Activated naive CD8-positive, alpha-beta T cell treated with anti-CD3 and anti-CD28 coated beads, Interleukin-2, amount 10 ng/mL, durations not matched to agents 7 days and 5 days (primary cell): ENCODE measurements at places on chromosomes 7 and 10. TPM values are rescaled to one million over a fixed set of nuclear protein-coding genes. Genes with fewer than 3 reads are reported as not detected.

GRCh38 chr7:148584154-148584827 lies 6.3 kb upstream of the C7orf33 start:
- peaks cover 10% of the 10 kb centered on the region for H3K27me3 ChIP-seq
- DNase-seq = no peak
- peaks cover 10% of the 10 kb centered on the region for H3K4me1 ChIP-seq
- no peak overlapping the region for H3K4me3 ChIP-seq
- no peak overlapping the region for H3K27ac ChIP-seq

Gene DDX21
- total RNA-seq = 63.8 TPM

DNA sequence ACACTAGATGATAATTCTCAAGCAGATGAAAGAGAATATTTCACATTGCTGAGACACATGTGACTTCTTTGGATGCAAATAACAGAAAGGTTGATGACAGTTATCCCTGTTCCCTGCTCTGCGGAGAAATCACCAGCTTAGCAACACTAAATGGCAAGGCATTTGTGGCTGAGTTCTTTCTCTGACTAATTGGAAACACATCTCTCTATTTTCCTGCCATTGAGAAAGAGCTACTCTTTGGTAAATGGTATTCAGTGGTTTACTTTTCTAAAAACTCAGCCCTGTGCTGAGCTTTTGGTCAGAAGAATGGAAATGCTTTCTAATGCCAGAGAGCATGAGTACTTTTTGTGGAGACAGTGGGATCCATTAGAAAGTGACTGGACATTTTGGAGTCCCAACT lies 771.4 kb downstream of the LRMDA start:
- no peaks in the 10 kb centered on the region for H3K4me1 ChIP-seq
- DNase-seq = no peak
- no peak overlapping the region for H3K27ac ChIP-seq

GRCh38 chr10:79298403-79299244 lies 48.6 kb upstream of the PPIF start:
- no peaks in the 10 kb centered on the region for H3K27me3 ChIP-seq
- no peak overlapping the region for H3K27ac ChIP-seq
- no peak overlapping the region for H3K4me3 ChIP-seq
- peaks cover 17% of the 10 kb centered on the region for H3K4me1 ChIP-seq
- H3K36me3 ChIP-seq = peaks cover 24% of the 10 kb centered on the region

DNA sequence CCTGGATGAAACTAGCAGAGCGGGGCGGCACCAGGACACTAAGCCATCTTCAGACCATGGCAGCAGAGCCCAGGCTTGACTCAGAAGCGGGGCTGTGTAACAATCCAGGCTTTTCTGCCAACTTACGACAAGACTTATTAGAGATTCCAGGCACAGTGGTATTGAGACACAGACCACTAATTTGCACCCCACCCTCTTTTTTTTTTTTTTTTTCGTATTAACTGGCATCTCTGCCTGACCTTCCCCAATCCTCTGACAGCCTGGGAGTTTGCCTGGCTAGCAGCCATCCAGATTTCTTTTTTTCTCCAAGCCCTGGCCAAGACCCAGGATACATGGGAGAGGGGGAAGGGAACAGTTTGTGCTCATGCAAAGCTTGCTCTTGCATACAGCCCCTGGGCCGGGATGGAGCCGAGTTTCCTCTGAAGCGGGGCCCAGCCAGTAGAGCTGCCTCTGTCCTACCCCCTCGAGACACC lies 182.4 kb downstream of the PLXNA4 start:
- H3K4me3 ChIP-seq = no peak overlapping the region
- no peak for DNase-seq
- H3K27ac ChIP-seq = no peak overlapping the region
- peaks cover 27% of the 10 kb centered on the region for H3K4me1 ChIP-seq
